ENCODE measurements at places on chromosomes 7 and 10.

- no peak overlapping the region for H3K4me3 ChIP-seq
- no peaks in the 10 kb centered on the region for H3K36me3 ChIP-seq
- H3K27me3 ChIP-seq = no peaks in the 10 kb centered on the region
Measured at GRCh38 chr7:47521011-47521795, 60.7 kb downstream of the TNS3 start.

GRCh38 chr10:121087129-121087528 lies 236.0 kb downstream of the WDR11 start:
- no peaks in the 10 kb centered on the region for H3K4me1 ChIP-seq
- H3K36me3 ChIP-seq = no peaks in the 10 kb centered on the region

- no peak for DNase-seq
- no peak overlapping the region for H3K27ac ChIP-seq
- no peak overlapping the region for H3K4me3 ChIP-seq
- H3K36me3 ChIP-seq = no peaks in the 10 kb centered on the region
- no peaks in the 10 kb centered on the region for H3K27me3 ChIP-seq
Measured at GRCh38 chr7:79465551-79465950, 12.1 kb upstream of the MAGI2 start.

DNA sequence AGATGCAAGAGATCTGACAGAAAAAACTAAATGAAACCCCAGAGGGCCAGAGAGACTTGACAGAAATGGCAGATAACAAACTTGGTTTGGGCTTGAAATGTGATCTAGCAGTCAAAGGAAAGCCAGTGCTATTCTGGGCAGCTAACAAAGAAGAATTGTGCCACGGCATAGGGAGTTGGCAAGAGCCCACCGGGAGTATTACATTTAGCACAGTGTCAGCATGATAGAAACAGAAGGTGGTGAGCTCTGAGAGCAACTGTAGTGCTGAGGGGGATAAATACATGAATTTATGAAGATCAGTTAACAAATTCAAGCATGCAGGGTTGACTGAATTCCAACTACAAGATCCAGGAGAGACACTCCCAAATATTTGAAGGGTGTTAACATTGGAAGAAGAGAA lies 91.1 kb downstream of the AHCYL2 start:
- DNase-seq = no peak
- H3K4me1 ChIP-seq = no peaks in the 10 kb centered on the region
- no peak overlapping the region for H3K27ac ChIP-seq
- H3K36me3 ChIP-seq = no peaks in the 10 kb centered on the region
- no peaks in the 10 kb centered on the region for H3K27me3 ChIP-seq

- no peak for DNase-seq
- H3K27me3 ChIP-seq = no peaks in the 10 kb centered on the region
- no peak overlapping the region for H3K27ac ChIP-seq
- H3K36me3 ChIP-seq = no peaks in the 10 kb centered on the region
- H3K4me3 ChIP-seq = no peak overlapping the region
Measured at GRCh38 chr7:5564894-5565293, 141.3 kb upstream of the TNRC18 start.

DNA sequence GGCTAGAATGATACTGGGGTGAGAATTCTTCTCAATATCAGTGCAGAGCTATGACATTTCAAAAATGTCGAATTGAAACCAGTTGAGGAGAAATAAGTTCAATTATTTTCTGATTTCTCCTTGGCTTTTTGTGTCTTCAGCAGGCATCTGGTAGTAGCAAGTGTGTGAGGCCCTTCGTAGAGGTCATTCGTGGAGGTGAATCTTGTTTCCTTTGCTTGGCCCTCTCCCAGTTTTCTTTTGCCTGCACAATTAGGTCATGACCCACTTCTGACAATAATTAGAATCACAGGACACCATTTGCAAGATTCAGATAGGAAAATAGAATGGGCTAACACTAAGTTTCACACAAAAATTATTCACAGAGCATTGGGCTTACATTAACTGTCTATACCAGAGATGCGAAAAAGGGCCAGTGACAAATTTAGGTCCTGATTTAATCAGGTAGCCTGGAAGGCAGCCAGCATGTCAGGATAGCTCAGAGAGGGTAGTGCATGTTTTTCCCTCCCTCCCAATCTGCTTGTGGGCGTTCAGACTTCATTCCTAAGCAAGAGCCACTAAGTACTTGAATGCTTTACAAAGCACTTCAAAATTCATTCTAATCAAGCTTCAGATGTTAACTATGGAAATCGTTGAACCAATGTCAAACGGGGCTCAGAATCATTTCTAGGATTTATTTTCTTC lies 24.0 kb upstream of the A1CF start:
- no peaks in the 10 kb centered on the region for H3K27me3 ChIP-seq
- no peak overlapping the region for H3K27ac ChIP-seq
- no peaks in the 10 kb centered on the region for H3K36me3 ChIP-seq
- DNase-seq = no peak
- H3K4me1 ChIP-seq = no peaks in the 10 kb centered on the region
- no peak overlapping the region for H3K4me3 ChIP-seq

- no peaks in the 10 kb centered on the region for H3K4me1 ChIP-seq
- H3K36me3 ChIP-seq = no peaks in the 10 kb centered on the region
- no peak overlapping the region for H3K27ac ChIP-seq
- no peaks in the 10 kb centered on the region for H3K27me3 ChIP-seq
- no peak overlapping the region for H3K4me3 ChIP-seq
- no peak for DNase-seq
Measured at GRCh38 chr10:116097239-116097784, 175.7 kb downstream of the GFRA1 start.

DNA sequence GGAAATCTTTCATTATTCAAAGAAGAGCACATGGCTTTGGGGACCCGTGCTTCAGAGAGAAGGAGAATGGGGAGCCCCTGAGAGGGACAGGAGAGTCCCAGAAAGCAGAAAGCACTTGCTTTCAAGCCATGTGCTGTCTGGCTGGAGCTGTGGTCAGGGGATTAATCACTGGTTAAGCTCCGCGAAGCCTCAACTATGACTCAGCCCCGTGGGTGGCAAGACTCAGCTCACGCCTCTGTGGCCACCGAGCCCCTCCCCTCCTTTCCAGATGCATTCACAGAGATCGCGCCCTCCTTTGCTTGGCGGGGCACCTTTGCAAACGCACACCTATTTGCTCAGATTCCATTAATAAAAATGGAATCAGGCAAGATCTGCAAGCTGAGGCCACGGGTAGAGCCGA lies 202.9 kb upstream of the TCERG1L start:
- no peak overlapping the region for H3K27ac ChIP-seq
- H3K27me3 ChIP-seq = no peaks in the 10 kb centered on the region
- H3K36me3 ChIP-seq = no peaks in the 10 kb centered on the region

DNA sequence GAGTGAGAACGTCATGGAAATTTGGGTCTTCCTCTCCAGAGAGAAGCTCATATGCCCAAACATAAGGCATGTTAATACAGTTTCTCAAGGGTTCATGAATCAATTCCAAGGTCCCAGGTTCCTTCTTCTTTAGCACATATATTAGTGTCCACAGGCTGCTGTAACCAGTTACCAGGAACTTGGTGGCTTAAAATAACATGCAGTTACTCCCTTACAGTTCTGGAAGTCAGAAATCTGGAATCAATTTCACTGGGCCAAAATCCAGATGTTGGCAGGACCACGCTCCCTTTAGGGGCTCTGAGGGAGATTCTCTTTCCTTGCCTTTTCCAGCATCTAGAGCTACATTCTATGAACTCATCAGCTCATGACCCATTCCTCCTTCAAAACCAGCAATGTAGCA lies 64.8 kb downstream of the MRC1 start:
- H3K4me1 ChIP-seq = no peaks in the 10 kb centered on the region
- no peak for DNase-seq
- H3K27ac ChIP-seq = no peak overlapping the region
- H3K27me3 ChIP-seq = no peaks in the 10 kb centered on the region
- H3K4me3 ChIP-seq = no peak overlapping the region

GRCh38 chr7:66504131-66504530 lies 124.5 kb upstream of the KCTD7 start:
- DNase-seq = no peak
- no peak overlapping the region for H3K27ac ChIP-seq
- peaks cover 5% of the 10 kb centered on the region for H3K4me1 ChIP-seq
- no peak overlapping the region for H3K4me3 ChIP-seq

DNA sequence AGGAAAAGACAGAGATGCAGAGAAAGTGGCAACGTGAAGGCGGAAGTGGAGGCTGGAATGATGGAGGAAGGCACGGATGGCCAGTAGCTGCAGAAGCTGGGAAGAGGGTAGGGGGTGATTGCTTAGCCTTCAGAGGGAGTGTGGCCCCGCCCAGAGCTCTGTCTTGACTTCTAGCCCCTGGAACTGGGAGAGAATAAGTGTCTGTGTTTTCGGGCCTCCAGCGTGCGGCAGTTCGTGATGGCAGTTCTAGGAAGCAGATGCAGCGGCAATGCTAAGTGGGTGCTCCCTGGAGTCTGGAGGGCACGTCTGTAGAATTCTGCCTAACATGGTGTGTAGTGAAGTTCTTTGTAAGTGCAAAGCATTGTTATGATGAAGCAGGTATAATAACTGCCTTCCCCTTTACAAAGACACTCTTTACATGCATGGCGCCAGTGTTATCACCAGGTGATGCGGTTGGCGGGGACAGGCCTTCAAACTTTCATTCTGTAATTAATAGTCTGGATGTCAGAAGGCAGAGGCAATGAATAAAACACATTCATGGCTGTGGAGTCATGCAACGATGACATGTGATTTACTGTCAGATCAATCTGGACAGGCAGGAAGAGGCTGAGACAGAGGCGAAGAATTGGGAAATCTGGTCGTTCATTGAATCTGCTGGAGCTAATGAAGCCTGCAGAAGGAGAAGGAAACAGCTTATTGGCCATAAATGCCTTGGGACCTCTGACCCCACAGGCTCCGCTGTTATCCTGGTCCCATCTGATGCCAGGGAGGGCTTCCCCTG lies 228.6 kb downstream of the GLRX3 start:
- H3K4me3 ChIP-seq = no peak overlapping the region
- no peak for DNase-seq

DNA sequence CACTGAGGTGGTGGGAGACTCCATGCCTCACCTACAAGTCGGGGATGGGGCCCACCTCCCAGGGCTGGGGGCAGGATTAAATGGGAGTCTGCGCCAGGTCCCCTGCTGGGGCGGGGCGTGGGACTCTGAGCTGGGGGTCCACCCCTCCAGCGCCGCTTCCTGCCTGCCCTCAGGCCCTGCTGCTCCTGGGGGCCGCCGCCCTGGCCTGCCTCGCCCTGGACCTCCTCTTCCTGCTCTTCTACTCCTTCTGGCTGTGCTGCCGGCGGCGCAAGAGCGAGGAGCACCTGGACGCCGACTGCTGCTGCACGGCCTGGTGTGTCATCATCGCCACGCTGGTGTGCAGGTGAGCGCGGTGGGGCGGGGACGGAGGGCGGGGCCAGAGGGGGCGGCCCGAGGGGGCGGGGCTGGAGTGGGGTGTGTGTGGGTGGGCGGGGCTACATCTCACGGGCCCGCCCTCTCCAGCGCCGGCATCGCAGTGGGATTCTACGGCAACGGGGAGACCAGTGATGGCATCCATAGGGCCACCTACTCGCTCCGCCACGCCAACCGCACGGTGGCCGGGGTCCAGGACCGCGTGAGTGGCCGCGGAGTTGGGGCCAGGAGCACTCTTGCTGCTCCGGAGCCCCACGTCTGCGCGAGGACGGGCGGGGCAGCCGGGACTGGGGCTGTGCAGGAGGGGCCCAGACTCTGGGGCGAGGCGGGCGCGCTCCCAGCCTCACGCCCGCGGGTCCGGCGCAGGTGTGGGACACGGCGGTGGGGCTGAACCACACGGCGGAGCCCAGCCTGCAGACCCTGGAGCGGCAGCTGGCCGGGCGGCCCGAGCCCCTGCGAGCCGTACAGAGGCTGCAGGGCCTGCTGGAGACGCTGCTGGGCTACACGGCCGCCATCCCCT lies 15.1 kb downstream of the TTYH3 start:
- peaks cover 13% of the 10 kb centered on the region for H3K4me1 ChIP-seq
- no peak overlapping the region for H3K27ac ChIP-seq
- no peak for DNase-seq
- H3K27me3 ChIP-seq = no peaks in the 10 kb centered on the region
- H3K4me3 ChIP-seq = no peak overlapping the region
- H3K36me3 ChIP-seq = no peaks in the 10 kb centered on the region

DNA sequence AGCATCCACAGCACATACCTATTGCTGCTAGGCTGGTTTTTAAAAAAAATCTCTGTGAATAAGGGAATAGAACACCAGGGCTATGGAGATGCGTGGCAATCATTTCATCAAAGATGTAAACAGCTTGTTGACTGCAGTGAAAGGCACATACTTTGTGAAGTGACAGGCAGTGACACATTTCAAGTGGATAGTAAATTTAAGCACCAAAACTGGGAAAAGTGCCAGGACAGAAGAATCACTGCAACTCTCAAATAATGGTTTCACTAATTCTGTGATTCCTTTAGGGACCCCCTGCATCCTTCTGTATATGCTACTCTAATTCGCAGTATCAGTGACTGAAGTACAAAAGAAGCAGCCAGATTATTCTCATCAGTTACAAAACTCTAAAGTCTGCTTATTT lies 145.2 kb upstream of the KLF14 start:
- no peak for DNase-seq
- H3K4me1 ChIP-seq = peaks cover under 1% of the 10 kb centered on the region
- peaks cover 72% of the 10 kb centered on the region for H3K36me3 ChIP-seq
- no peak overlapping the region for H3K27ac ChIP-seq
- H3K4me3 ChIP-seq = no peak overlapping the region
- no peaks in the 10 kb centered on the region for H3K27me3 ChIP-seq

- no peaks in the 10 kb centered on the region for H3K4me1 ChIP-seq
- DNase-seq = no peak
- H3K4me3 ChIP-seq = no peak overlapping the region
- H3K27ac ChIP-seq = no peak overlapping the region
- H3K36me3 ChIP-seq = no peaks in the 10 kb centered on the region
- H3K27me3 ChIP-seq = no peaks in the 10 kb centered on the region
Measured at GRCh38 chr10:126294451-126294850, 93.8 kb downstream of the ADAM12 start.

DNA sequence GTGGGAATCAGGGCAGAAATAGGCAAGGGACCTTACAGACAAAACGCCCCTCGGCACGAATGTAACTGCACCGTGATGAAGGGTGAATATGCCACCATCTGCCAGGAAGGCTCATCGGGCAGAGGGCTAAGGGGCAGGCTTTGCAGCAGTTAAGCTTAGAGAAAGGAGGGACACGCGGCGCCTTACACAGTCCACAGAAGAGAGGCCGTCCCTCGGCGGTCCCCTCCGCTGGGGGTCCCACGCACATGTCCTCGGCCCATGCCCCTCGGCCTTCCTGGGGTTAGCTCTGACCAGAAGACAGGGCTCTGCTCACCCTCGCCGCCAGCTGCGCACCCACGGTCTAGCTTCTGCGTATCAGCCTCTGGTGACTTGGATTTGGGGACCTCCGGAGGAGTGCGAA lies 141.1 kb downstream of the DYNC2I1 start:
- H3K27ac ChIP-seq = no peak overlapping the region
- H3K4me3 ChIP-seq = no peak overlapping the region
- H3K36me3 ChIP-seq = no peaks in the 10 kb centered on the region
- no peak for DNase-seq
- no peaks in the 10 kb centered on the region for H3K4me1 ChIP-seq
